ENCODE measurements at places on chromosomes 6 and 20.
A peak's percentile ranks its signal among the peaks of the same experiment; 100 is the strongest.

DNA sequence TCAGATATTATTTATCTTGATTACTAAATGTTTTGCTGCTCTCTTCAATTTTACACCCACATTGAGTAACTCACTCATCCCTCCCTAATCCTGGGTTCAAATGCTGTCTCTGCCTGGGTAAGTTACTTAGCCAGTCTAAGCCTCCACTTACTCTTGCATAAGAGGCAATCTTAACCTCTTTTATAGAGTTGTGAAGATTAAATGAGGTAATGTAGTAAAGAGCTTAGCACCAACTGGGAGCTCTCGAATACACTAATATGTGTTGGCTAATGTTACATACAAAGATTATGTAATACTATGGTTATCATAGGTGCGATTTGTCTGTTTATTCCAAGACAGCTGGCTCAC, 134.4 kb upstream of the STMND1 start:
- DNase-seq = no peak

DNA sequence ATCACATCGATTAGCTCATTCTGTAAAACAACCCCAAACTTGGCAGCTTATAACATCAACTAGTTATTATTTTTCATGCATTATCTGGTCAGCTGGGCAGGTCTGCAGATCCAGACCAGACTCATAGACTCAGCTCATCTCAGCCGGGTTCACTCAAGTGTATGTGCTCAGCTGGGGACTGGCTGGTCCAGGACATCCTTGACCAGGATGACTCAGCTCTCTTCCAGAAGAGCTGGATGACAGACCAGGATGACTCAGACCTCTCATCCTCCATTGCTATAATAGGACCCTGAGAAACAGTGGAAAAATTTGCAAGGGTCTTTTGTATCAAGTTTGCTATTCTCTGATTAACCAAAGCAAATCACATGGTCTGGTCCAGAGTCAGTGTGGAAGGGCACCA, 312.5 kb upstream of the PLCB4 start:
- DNase-seq = peak; percentile 92

DNA sequence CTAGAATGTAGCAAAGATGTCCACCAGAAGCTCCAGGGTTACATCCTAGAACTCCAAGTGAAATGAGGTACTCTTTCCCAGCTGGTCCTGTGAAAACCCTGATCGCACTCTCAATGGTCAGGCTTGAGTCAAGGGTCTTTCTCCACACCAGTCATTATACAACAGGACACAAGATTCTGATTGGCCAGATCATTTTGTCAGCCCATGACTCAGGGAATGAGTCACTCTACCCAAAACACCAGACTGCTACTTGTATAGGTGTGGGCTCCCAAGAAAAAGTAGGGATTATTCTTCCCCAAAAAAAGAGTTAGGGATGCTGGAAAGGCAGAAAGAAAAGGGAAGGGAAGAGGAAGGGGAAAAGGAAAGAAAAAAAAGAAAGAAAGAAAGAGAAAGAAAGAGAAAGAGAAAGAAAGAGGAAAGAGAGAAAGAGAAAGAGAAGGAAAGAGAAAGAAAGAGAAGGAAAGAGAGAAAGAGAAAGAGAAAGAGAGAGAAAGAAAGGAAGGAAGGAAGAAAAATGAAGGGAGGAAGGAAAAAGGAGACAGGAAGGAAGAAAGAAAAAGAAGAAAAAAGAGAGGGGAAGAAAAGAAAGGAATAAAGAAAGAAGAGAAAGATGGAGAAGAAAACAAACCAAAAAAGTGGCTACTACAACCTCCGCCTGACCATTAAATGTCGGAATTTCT, 30.5 kb downstream of the ANKEF1 start:
- DNase-seq = peak; percentile 40

DNA sequence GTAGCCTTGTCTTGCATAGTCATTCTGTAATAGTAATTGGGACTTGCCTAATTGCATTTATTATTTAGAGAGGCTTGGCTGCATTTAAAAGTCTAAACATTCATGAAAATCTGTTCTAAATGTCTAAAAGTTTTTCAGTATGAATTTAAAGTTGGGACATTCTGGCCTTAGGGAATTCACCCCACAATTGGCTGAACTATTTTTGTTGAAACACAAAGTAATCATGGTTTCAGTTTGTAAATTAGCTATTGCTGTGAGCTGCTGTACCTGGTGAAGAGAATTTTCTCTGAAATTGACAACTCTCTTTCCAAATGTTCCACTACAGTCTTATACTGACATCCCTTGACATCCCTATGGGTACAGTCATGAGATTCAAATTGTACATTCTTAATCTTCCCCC, 253.0 kb downstream of the FARS2 start:
- DNase-seq = no peak

- no peak for DNase-seq
Measured at GRCh38 chr20:25282034-25282781, 34.3 kb downstream of the PYGB start.

DNA sequence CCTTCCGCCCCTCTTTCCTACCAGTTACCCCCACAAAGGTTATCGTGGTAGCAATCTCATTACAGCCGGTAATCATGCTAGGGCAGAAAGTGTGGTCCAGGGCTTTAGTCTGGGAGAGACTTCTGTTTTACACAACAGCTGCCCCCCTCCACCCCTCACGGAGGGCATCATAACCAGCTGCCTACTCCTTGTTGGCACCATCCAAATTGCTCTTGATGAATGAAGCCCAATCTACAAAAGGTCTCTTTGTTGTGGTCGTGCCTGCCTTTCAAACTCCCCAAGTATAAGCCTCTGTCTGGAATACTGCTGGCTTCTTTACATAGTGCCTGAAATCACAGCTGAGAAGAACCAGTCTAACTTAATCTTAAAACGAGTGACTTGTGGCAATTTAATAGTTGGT, 157.9 kb downstream of the INSM1 start:
- no peak for DNase-seq

DNA sequence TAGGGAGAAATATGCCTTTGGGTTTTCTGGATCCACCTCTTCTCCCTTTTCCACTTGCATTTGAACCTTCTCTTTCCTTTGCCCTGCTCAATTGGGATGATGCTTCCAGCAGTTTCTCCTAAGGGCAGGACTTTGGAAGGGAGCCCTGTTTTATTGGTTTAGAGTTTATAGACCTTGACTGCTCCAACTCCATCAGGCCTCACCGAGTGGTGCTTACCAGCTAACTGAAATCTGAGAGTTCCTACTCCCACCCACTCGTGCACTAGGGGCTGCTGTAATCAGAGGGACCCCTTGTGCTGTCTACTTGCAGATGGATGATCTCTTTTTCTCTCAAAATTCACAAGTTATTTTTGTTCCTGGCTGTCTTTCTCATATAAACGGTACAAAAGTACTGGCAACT, 121.3 kb upstream of the SLC22A16 start:
- no peak for DNase-seq

GRCh38 chr6:109381061-109381746, 1.1 kb downstream of the CD164 start:
- peak; percentile 33 for DNase-seq

DNA sequence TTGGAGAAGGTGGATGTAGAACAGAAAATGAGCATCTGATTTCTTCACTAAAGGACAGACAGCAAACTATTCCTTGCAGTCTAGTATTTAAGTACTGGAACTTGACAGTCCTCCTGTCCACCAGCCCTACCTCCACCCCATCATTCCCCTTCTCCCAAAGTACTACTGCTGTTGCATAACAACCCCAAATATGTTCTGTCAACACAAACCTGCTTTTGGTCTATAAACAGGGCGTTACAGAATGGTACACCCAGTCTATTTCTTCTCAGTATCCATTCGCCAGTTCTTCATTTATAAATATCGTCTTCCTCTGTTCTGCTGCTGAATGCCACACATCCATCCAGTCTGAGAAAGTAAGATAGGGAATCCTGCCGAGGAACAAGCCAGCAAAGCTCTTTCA, 27.7 kb upstream of the SLC22A1 start:
- DNase-seq = no peak

DNA sequence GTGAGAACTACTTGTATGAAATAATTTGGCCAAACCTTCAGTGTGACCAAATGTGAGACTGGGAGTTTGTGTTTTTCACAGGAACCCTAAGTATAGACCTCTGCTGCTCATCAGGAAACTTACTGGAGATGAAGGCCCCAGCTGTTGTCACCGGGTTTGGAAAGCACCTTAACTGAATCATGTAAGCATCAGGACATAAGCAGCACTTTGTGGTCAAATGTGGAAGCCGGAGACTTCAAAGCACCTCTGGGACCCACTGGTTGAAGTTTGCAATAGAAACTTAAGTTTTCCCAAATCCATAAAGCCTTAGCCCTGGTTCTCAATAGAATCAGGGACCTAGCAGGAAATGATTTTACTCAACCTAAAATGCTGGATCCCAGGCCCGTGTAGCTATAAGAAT, 14.3 kb downstream of the TTPAL start:
- DNase-seq = no peak

DNA sequence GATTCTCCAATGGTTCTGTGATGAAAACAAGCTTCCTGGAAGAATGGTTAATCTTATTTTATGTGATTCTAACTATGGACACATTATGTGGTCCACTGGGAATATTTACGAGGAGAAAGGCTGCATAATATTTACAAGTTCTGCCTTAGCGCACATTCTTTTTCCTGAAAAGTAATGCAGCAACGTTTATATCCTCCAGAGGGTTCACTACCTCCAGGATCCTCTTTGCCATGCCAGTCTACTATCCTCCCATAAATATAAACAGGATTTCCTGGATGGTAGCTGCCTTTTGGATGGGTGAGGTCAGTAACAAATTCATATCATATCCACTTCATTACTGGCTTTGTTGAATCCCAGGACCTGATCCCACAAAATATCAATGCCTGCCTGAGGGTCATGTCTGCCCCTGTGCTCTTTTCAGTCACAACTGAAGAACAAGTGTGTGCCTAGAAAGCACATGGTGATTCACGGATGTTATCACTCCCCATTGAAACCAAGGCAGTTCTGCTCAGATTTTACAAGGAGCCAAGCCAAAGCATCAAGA, 30.4 kb downstream of the ADGRF5 start:
- DNase-seq = no peak

DNA sequence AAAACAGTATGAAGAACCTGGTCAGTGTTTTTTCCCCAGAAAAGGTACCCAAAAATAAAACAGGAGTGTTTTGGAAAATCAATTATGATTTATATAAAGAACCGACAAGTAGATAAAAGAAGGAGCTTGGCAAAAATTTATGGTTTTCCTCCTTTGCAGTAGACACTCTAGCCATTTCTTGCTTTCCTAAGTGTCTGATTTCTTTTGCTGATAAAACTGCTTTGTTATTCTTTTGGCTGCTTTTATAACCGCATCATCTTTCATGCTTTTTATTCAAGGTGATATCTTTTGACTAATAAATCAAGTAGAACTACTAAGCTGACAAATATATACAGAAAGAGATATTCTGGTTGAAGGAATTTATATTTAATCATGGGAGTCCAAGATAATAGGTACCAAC, 16.6 kb downstream of the ATG5 start:
- peak; percentile 74 for DNase-seq

DNA sequence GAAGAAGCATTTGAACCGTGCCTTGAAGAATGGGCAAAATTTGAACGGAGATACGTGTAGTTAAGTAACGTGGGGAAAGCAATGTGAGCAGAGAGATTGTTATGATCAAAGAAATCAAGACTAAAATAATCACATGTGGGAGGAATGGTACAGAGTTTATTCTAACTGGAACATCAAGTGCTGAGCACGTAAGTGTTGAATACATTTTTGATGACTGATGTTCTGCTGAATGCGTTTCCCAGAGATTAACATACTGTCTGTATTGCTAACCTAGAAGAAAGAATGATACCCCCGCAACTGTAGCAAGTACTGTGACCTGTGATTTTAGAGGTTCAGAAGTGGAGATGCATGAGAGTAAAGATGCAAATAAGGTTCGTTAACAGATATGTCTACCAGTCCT, 146.9 kb upstream of the EPHA7 start:
- DNase-seq = no peak

DNA sequence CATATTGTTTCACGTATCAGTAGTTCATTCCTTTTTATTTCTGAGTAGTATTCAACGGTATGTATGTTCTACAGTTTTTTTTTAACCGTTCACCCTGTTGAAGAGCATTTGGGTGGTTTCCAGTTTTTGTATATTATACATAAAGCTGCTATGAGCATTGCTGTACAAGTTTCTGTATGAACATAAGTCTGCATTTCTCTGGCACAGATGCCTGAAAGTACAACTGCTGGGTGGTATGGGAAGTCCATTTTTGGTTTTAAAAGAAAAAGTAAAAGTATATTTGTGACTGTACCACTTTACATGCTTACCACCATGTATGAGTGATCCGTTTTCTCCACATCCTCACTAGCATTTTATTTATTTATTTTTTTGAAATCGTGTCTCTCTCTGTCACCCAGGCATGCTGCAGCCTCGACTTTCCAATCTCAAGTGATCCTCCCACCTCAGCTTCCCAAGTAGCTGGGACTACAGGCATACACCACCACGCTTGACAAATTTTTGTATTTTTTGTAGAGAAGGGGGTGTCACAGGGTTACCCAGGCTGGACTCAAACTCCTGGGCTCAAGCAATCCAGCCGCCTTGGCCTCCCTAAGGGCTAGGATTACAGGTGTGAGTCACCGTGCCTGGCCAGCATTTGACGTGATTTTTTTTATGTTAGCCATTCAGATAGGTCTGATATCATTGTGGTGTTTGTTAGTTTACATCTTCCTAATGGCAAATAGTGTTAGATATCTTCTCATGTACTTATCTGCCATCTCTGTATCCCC, 11.0 kb upstream of the SIM1 start:
- DNase-seq = no peak

- no peak for DNase-seq
Measured at GRCh38 chr6:81589465-81590313, 162.8 kb downstream of the TENT5A start.

GRCh38 chr20:48155268-48155667, 370.0 kb upstream of the SULF2 start:
- no peak for DNase-seq

- no peak for DNase-seq
Measured at GRCh38 chr6:106613590-106613989, 15.7 kb downstream of the RTN4IP1 start.

All from astrocyte (in vitro differentiated cells and primary cell).